ENCODE measurements at places on chromosomes 4 and X.

GRCh38 chr4:40178672-40179071 lies 18.2 kb upstream of the RHOH start:
- DNase-seq = no peak

DNA sequence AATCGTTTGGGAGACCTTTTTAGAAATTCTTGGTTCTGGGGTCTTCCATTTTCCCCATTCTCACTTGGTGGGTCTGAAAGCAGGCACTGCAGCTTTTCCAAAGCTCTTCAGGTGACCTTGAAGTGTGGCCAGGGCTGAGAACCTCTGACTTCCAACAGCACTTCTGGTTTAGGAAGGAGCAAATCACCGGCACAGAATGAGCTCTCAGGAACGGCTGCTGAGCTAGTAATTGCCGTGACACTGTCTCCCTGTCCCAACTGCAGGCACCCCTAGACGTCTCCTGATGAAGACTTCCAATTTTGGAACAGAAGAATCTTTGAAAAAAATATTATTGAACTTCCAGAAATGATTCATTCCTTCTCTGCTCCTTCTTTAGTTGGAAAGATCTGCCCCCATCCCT lies 31.3 kb downstream of the CD38 start:
- DNase-seq = no peak

GRCh38 chr4:25441519-25442117 lies 64.6 kb downstream of the ANAPC4 start:
- DNase-seq = no peak

DNA sequence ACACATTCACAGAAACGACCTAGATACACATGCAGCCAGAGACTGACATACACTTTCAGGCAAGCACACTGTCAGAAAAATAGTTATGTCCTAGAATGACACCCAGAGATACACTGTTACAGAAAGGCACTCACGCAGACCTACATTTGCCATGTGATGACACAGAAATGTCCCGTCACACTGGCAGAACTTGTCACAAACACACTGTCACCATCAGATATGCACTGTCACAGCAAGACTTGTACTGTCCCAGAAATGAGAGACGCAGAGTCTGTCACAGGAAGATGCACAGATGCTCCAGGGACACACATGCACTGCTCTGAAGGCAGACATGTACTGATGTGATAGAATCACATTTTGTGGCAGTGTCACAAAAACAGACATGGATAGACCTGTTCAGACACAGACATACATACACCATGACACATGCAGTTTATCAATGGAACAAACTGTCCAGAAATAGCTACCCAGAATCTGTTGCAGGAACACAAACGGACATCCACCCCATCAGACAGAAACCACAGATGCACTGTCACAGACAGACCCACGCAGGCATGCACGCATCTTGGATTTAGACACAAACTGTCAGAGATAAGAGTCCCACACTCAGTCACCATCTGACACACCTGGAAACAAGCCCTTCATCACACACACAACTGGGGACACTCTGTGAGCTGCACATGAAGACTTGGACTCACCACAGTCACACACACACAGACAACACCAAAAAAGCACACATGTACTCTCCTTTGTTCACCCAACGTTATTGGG lies 1.3 kb upstream of the PIM2 start:
- DNase-seq = no peak

DNA sequence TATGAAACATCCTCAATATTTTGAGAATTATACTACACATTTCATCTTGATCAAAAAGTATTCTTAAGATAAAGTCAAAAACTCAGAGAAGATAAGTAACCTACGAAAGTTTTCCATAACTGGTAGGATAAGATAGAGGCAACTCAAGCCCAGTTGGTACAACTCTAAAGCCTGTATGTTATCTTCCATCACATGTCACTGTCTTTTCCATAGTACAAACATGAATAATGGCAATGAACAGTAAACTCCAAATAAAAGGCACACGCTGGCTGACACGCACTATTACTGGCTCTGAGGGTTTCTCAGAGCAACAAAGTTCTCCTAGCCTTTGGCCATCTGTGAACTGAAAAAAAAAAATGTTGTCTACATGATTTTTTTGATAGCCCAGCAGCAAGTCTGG lies 27.2 kb downstream of the LIN54 start:
- DNase-seq = no peak

DNA sequence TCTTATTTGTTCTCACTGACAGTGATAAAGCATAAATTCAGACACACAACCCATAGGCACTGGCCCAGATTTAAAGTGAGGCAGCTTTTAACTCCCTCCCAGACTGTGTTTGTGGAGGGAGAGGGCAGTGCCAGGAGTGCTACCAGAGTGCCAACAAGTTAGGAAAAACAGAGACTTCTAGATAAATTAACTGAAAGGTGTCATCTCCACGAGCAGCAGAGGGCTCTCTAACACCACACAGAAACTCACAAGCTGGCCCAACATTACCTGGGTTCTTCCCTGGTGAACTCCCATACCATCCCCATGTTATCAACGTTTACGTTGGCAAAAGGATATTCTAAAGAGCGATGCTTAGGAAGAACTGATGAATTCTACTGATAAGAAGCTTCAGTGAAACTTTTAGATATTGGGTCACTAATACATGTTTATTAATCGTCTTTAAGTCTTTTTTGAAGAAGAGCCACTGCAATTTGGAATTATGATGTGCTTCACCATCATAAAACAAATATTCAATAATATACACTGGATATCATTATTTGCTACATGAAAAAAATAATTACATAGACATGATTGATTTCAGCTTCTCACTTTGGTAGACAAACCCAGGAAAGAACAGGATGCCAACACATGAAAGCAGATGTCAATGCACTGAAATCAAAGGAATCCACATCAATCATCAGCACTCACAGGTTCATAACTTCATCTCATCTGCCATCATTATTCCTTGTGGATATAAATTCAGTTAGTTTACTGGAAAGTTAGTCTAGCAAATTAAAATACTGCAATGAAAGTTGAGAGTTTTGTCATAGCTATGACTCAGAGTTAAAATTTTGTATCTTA lies 121.2 kb upstream of the NAP1L5 start:
- DNase-seq = peak; percentile 5

- no peak for DNase-seq
Observed at GRCh38 chr4:72430050-72430449, 139.0 kb downstream of the ADAMTS3 start.

DNA sequence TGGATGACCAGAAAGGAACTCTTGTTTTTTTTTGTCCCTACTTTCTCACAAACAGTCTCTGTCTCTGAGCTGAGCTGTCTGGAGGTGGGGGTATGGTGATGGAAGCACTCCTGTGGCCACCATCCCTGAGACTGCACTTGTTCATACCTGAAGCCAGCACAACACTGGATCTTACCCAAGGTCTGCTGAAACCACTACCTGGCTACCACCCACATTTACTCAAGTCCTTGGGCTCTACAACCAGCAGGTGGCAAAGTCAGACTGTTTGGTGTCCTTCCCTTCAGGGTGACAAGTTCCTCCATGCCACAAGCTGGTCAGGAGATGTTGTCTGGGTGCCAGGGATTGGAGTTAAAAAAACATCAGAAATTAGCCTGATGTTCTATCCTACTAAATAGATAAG lies 89.7 kb downstream of the NEXMIF start:
- no peak for DNase-seq

DNA sequence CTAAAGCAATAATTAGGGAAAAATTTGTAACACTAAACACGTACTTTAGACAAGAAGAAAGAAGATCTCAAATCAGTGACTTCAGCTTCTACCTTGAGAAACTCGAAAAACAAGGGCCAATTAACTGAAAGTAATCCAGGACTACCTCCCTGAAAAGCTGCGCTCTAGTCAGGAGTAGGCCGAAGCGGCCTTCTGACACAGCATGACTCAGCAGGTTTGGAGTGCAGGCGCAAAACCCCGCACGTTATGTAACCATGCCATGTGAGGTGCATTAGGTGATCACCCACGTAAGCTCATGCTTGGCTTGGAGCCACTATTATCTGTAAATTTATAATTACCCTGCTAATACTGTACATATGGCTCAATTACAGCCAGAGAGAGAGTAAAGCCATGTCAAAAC lies 52.8 kb upstream of the CCDC149 start:
- DNase-seq = no peak

DNA sequence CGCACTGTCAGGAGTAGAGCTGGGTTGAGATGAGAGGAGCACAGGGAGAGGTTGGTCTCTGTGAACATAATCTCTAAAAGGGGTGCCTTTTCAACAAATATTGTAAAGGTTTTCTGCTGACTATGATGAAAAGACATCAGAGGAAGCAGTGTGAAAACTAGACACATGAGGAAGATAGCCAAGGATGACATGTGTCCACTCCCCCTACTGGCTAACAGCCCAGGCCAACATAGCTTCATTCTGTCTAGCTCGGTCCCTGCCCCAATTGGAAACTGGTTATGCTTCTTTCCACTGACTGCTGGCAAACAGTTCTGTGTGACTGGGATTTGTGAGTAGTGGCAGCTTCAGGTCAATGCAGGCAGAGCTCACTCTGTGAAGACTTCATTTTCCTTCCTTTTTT lies 115.4 kb upstream of the ESX1 start:
- no peak for DNase-seq

DNA sequence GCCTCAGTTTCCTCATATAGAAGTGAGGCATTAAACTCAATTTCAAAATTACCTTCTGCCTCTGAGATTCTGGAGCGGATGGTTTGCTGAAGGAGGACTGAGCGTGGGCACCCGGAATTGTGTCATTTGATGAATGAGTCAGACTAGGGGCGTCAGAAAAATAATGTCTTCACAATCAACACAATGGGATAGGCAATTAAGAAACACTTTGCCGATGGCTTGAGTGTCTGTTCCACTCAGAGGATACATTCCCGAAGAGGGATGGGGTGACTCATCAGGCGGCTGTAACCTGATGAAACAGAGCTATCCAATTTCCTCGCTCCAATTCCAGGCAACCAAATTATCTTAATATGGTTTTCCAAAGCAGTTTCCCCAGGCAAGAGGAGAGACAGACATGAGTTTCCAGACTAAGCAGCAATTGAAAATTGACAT lies 1.2 kb upstream of the CHRNA9 start:
- no peak for DNase-seq

DNA sequence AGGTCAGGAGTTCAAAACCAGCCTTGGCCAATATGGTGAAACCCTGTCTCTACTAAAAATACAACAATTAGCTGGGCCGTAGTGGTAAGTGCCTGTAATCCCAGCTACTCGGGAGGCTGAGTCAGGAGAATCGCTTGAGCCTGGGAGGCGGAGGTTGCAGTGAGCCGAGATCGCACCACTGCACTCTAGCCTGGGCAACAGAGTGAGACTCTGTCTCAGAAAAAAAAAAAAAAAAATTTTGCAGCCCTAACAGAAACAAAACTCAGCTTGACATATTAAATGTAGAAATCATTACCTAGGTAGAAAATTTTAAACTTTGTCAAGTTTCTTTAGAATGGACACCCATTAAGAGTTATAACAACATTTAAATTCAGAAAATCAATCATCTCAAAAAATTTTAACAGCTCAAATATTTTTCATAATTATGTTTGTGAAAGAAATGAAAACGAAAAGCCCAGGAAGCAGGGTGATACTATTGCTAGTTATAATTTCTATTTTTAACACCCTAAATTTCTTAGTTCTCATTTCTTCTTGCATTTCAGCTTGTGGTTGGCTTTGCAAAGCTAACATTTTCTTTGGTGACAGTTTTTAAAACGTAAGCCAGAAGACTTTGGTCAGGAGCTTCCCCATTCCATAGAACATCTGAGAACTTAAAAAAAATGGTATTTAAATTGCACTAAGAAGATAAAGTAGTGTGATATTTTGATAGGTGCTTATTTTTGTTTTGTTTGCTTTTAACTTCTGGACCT lies 33.3 kb upstream of the RBBP7 start:
- DNase-seq = no peak

DNA sequence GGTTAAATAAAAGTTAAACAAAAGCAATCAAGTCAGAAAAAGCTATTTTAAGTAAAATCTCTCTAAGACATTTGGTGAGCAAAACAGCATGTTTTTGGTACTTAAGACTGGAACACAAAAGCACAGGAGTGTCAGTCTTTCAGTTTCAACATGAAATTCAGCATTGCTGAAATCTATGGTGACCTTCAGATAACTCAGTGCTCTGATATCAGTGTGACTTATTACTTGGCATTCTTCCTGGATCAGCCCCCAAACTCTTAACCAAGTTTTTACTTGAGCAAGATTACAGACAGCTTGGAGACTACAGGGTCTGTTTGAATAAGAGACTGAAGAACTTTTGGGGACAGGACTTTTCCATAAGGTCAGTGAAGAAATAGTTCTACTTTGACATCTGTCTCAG lies 437.2 kb downstream of the RAPGEF2 start:
- DNase-seq = no peak

- no peak for DNase-seq
Observed at GRCh38 chr4:171876636-171877035, 63.4 kb downstream of the GALNTL6 start.

- no peak for DNase-seq
Observed at GRCh38 chr4:76000279-76000678, 7.0 kb downstream of the CXCL9 start.

- no peak for DNase-seq
Observed at GRCh38 chrX:17759990-17760389, 22.7 kb downstream of the SCML1 start.

DNA sequence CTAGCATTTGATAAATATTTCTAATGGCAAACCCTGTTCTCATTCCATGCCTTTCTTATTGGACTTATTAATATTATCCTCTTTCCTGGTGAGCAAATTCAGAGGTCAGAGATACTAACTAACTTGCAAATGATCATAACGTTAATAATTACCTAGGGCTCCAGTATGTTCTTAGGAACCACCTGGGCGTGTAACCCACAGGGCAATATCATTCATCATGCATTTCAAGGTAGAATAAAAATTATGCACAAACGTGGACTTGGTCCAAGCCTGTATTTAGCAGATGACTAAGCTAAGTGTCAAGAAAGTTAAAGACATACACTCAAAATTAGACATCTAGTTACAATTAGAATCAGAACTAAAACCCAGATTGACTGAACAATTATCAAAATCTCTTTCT lies 850.1 kb downstream of the TRIML1 start:
- DNase-seq = no peak

DNA sequence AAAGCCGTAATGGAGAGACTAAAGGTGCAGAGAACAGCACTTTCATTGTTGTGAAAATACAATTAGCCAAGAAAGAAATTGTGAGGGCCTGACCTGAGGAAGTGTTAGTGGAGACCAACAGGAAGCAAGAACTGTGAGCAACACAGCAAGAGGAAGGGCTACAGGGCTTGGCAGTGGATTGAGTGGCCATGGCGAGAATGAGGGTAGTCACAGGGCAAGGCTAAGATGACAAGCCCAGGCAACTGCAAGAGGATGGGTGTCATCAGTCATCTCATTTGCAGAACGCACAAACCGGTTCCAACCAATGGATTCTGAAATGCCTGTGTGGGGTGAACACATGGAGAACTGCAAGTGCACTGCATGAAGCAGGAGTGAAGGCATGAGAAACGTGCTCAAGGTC lies 3.6 kb downstream of the SLC10A6 start:
- DNase-seq = no peak

DNA sequence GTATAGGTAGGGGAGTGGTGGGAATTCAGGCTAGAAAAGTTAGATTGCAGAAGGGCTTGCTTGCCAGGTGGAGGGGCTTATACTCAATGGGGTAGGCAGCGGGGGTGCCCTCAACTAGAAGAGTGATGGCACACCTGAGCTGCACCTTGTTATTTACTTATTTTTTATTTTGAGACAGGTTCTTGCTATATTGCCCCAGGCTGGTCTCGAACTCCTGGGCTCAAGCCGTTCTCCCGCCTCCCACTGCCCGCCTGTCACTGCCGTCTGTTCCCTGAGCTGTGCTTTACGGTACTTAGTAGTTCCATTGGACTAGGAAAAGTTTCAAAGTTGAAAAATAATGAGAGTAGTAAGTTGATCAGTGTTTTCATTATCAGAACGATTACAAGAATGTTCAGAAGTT lies 2.0 kb downstream of the ZFX start:
- no peak for DNase-seq

Measured in activated T-helper 1 cell treated with anti-CD3 and anti-CD28 coated beads, Interleukin-2, amount 50 U/mL, for 16 hours (primary cell).